ENCODE measurements at places on chromosomes 1 and 21.

- no peak for DNase-seq
These were observed 975.0 kb upstream of the NCAM2 start for GRCh38 chr21:20023193-20023592.

DNA sequence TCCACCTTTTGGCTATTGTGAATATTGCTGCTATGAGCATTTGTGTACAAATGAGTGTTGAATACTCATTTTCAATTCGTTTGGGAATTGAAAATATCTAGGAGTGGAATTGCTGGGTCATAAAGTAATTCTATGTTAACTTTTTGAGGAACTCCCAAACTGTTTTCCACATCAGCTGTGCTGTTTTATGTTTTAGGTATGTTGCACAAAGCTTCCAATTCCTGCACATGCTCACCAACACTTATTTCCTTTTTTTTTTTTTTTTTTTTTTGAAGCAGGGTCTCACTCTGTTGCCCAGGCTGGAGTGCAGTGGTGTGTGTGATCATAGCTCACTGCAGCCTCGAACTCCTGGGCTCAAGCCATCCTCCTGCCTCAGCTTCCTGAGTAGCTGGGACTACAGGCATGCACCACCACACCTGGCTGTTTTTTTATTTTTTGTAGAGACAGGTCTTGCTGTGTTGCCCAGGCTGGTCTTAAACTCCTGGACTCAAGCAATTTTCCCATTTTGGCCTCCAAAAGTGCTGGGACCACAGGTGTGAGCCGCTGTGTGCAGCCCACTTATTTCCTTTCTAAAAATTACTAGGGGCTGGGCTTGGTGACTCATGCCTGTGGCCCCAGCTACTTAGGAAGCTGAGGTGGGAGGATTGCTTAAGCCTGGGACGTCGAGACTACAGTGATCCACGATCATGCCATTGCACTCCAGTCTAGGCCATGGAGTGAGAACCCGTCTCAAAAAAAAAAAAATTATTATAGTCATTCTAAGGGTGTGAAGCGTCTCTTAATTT is 33.4 kb downstream of the TMCC2 start:
- no peak for DNase-seq

DNA sequence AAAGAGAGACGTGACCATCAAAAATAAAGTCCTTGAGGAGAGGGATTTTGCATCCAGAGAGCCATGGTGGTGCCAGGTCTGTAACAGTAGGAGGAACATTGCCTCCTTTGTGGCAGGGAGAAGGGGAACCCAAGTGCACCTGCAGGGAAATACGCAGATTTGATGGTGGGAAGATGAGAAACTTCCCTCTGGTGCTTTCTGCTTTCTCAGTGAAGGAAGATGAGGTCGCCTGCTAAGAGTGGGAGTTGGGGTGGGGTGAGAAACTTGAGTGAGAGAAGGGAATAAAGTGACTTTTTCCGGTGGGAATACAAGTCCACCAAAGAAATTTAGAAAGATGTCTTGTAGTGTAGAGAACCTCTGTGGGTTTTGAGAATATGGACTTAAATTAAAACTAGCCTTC is 9.1 kb downstream of the PLA2G4A start:
- no peak for DNase-seq

DNA sequence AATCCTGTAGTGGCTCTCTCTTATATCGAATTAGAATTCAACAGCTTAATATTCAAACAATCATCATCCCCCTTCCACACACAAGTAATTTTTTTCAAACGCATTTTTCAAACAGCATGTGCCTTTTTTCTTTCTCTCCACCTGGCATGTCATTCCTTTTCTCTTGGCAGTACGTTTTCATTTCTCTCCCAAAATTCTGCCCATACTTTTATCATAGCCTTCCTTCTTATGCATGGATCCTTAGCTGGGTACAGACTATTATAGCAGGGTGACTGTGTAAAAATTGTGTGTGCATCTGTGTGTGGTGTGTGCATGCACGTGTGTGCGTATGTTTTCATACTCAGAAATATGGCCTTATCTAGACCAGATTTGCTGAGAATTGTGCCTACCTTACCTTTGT is 184.3 kb downstream of the ZC3H11B start:
- DNase-seq = no peak

DNA sequence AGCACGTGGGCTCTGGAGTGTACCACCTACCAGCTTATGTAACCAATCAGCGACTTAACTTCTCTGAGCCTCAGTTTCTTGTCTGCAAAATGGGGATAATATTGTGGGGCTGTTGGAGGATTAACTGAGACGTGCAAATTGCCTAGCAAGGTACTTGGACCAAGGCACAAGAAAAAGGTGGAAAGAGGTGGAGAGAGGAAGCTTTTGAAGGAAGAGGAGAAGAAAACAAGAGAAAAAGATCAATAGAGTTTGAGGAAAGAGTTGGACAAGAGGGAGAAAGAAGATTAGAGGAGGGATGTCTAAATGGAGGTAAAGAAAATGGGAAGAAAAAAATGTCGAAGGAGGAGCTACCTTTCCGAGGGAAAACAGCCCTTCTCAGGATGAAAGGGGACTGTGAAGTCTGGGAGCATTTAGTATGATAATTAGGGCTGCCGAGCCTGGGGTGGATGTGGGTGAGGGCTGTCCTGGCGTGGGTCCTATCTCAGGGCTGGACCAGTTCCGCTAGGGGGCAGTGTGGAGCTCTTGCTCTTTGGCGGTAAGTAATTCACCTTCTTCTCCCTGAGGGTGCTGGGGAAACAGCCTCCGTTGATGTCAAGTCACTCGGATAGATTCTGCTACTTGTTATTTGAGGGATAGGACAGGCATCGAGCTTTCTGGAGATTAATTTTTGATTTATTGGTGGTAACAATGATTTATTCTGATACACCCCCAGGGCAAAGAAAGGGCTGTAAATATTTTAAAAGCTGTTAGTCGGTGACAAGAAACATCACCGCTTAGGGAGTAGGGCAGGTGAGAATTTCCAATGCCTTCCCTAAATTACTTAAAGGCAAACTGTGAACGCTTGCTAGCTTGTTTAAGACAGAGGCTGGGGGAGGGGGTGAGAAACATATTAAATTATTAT is 79.0 kb upstream of the NFASC start:
- DNase-seq = peak; percentile 43
